ENCODE measurements at places on chromosomes 4 and X.

GRCh38 chr4:113452868-113453620 is 308.5 kb downstream of the CAMK2D start:
- no peak for DNase-seq

GRCh38 chr4:27198971-27199370 is 338.3 kb downstream of the STIM2 start:
- no peak for DNase-seq

- DNase-seq: no peak
Observed at GRCh38 chrX:2894885-2895292, 34.2 kb downstream of the ARSD start.

GRCh38 chr4:164239976-164240375 is 514.0 kb upstream of the SMIM31 start:
- DNase-seq: no peak

- DNase-seq: no peak
Observed at GRCh38 chrX:140022482-140022881, 57.2 kb upstream of the CXorf66 start.

DNA sequence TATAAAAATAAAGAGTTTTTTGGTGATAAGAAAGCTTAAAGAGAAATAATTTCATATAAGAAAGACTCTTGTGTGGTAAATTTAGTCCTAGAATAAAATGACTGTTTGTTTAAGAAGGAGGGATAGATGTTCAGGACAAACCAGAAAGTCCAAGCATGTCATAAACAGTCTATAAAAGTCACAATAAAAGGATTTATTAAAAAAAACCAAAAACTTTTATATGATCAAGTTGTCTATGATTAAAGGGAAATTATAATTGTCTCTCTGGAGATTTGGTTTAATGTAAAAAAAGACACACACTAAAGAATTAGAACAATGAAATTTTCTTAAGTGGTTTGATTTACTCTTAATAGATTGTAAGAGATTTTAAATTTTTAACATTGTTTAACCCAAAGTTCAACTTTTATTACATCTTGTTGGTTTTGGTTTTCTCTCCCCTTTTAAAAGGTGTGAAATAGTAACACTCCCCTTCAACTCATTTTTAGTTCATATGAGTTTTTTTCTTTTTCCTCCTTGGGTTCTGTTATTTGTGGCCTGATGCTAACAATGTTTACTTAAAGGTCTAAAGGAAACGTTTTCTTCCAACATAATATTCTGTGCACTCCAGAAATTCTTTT is 89.7 kb downstream of the PDHA2 start:
- no peak for DNase-seq

GRCh38 chr4:180336494-180337090 is 1906.6 kb upstream of the TENM3 start:
- no peak for DNase-seq
